ENCODE measurements at places on chromosomes 6 and 20.
A peak's percentile ranks its signal among the peaks of the same experiment; 100 is the strongest.

- DNase-seq: no peak
Measured at GRCh38 chr6:43491750-43492661, 14.6 kb downstream of the TJAP1 start.

- DNase-seq: no peak
Measured at GRCh38 chr6:75613056-75613501, 11.4 kb downstream of the SENP6 start.

DNA sequence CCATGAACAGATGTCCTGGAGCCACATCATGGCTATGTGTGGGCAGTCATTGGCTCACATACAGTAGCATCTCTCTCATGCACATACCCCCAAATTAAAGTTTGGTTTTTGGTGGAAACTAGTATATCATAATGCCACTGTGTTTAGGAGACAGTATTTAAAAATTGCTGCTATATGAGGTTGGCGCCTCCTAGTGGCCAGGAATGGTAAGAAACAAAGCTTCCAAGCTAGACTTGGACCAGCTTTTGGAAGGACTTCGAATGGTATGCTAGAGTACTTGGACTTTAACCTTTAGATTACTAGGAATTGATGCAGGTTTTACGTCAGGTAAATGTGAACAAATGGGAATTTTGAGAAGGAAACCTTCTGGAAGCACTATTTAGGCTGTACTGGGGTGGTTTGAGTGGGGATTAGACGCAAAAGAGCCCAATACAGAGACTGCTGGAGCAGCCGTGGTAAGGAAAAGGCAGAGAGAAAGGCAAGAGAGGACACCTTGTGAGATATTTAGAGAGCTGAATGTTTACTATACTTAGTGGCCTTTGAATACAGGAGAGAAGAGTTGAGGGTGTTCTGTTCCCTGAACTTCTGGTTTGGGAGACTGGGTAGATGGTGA, 23.8 kb downstream of the PRSS35 start:
- DNase-seq: no peak

GRCh38 chr6:147970970-147971369, 371.7 kb upstream of the SASH1 start:
- no peak for DNase-seq

- no peak for DNase-seq
Measured at GRCh38 chr6:69349771-69350170, 447.0 kb downstream of the LMBRD1 start.

- DNase-seq: peak; percentile 15
Measured at GRCh38 chr20:13105864-13106457, 97.2 kb downstream of the SPTLC3 start.

GRCh38 chr6:146056506-146056905, 27.6 kb downstream of the GRM1 start:
- no peak for DNase-seq

DNA sequence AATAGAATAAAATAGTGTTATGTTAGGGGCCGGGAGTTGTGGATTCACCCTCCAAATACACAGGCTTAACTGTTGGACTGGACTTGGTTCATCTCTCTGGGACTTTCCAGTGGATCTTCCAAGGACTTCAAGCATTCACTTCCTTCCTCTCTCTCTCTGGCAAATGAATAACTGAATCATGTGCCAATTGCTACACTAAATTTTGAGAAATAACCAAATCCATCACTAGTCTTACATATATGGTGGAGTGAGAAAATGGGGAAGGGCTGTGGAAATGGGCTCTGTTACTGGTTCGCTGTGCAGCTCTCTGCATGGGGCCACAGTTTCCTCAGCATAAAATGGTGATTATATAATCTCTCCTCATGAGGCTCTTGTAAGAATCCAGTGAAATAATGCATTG, 6.8 kb upstream of the KIAA1755 start:
- no peak for DNase-seq

DNA sequence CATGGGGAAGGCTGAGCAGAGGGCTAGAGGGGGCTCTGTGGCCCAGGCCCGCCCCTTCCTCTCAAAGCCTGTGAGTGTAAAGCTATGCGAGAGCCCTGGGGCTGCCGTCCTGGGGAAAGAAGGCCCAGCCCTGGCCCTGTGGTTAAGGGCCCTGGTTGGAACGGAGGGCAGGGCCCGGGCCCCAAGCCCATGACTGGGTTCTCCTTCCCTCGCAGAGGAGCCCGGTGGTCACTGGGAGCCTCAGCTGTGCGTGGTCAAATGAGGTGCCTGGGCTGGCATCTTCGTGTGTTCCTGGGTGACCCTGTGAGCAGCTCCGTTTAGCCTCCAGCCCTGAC, 56.0 kb downstream of the SMOC2 start:
- no peak for DNase-seq

GRCh38 chr20:21020659-21021471, 85.3 kb downstream of the LINC00237 start:
- no peak for DNase-seq

DNA sequence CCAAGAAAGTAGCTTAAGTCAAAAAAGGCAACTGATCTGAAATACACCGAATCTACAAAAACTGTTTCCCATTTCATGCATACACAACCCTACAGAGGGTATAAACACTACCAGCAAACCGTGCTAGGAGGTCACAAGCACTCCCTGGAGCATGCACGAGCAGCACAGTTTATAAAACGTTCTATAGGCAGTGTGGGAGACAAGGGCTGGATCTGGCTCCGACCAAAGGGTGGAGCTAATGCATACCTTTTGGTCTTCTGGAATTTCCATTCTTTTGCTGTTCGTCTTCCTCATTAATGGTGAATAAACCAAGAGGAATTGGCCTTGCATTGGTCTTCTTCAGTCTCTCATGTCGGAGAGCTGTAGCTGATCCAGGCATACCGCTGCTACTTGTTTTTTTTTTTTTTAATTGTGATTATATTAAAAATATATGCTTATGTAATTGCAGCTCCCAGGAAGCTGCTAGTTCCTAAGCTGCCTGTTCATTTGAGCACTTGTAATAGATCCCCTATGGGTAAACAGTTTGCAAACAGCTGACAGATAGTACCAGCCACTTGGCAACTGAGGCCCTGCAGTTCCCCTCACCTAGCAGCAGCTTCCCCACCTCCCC, 24.5 kb downstream of the MAP7 start:
- no peak for DNase-seq

GRCh38 chr20:38805958-38806854, 709 bp downstream of the PPP1R16B start:
- peak; percentile 15 for DNase-seq

GRCh38 chr6:19135706-19136105, 701.5 kb upstream of the ID4 start:
- DNase-seq: no peak

DNA sequence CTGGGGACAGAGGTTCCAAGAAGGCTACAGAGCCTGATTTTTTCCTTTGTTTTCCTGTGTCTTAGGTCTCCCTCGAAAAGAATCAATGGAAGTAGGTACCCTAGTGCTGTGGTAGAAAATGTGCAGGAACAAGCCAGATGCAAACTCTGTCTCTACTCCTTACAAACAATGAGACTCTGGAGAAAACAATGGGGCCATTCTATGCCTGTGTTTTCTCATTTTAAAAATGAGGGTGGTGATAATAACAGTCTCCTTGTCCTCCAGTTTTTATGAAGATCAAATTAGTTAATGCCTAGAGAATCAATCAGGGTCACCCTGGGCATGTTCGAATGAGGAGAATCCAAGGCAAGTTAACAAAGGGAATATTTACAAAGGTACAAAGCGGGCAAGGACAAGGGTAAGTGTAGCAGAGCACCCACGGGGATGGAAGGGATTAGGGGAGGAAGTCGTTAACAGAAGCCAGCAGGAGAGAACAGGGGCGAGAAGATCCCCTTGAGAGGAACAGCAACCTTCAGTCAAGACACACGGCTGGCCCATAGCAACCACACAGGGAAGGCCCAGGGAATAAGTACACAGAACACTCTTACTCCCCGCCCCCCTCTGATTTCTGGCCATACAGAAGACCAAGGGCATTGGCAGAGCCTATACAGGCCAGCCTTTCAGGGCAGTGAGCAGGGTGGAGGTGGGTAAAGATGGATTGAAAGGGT, 342.8 kb downstream of the PTPRT start:
- DNase-seq: no peak

DNA sequence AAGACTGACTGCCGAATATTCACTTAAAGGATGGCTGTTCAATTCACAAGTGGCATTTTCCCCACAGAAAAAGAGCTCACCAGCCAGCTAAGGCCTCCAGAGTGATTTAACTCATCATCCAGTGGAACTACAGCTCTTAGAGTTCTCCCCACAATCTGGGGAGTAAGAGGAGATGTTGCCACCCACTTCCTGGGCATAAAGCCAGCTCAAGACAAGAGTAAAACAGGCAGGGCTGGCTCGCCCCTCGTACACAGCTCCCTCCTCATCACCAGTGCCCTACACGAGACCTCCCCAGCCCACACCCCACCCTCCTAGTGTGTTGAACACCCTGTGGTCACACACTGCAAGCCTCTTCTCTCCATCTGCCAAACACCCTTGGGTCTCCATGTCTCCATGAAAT, 47.2 kb upstream of the IPCEF1 start:
- no peak for DNase-seq

DNA sequence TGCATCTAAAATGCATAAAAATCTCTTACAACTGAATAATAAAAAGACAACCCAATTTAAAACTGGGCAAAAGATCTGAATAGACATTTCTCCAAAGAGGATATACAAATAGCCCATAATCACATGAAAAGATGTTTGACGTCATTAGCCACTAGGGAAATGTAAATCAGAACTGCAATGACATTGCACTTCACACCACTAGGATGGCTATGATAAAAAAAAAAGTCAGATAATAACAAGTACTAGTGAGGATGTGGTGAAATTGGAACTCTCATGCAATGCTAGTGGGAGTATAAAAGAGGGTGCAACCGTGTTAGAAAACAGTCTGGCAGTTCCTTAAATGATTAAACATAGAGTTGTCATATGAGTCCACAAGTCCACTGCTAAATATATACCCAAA, 24.3 kb upstream of the TBX18 start:
- DNase-seq: no peak

- DNase-seq: no peak
Measured at GRCh38 chr6:105099371-105099770, 80.4 kb downstream of the POPDC3 start.

DNA sequence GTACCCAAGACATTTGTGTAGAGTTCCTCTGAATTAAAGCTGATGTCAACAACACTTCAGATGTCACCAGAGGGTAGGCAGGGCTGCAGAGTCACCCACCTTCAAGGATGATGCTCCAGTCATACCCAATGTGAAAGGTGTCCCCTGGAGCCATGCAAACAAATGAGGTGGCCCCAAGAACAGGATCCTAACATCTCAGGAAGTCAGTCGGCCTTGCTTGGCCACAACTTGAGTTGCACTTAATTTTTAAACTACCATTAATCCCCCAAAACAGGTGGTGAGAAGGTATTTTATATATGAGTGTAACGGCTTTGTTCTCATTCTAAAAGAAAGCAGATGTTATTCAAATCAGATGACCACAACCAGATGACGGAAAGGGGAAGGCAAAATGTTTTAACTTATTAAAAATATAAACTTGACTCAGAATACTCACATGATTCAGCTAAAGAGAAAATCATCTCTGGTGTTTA, 21.1 kb upstream of the SERPINB1 start:
- DNase-seq: no peak
